ENCODE measurements at places on chromosomes 6 and 20. TPM values are rescaled to one million over a fixed set of nuclear protein-coding genes. Genes with fewer than 3 reads are reported as not detected.

Gene CST8
- total RNA-seq: not detected

Gene TLDC2
- total RNA-seq: 0.34 TPM

Gene ERVFRD-1
- 0.83 TPM for total RNA-seq

Gene OPRM1
- 1.2 TPM for total RNA-seq

Gene PTCRA
- 0.50 TPM for total RNA-seq

Gene GABRR2
- not detected for total RNA-seq

Gene GNAS-AS1
- 0.42 TPM for total RNA-seq

Gene ZSWIM3
- 5.1 TPM for total RNA-seq

Gene PTPRT
- 0.39 TPM for total RNA-seq

Gene ZBP1
- 0.33 TPM for total RNA-seq

Gene LPA
- not detected for total RNA-seq

All from esophagus muscularis mucosa (tissue), 4 donors.